ENCODE measurements at places on chromosomes 12 and 14. TPM values are rescaled to one million over a fixed set of nuclear protein-coding genes. Genes with fewer than 3 reads are reported as not detected.

The MGST1 gene
- 614 TPM for polyA plus RNA-seq

The ACOT6 gene
- polyA plus RNA-seq: not detected

The ARHGAP9 gene
- not detected for polyA plus RNA-seq

The NANOG gene
- polyA plus RNA-seq: not detected

The TEX52 gene
- not detected for polyA plus RNA-seq

The LGMN gene
- polyA plus RNA-seq: 47.9 TPM

The KLRB1 gene
- polyA plus RNA-seq: not detected

The DPF3 gene
- polyA plus RNA-seq: 0.57 TPM

The PAH gene
- not detected for polyA plus RNA-seq

The NUAK1 gene
- 7.4 TPM for polyA plus RNA-seq

The CLEC4C gene
- not detected for polyA plus RNA-seq

The MYF6 gene
- not detected for polyA plus RNA-seq

The IAPP gene
- not detected for polyA plus RNA-seq

The OXA1L gene
- polyA plus RNA-seq: 151 TPM

The SLIRP gene
- polyA plus RNA-seq: 148 TPM

The NTF3 gene
- not detected for polyA plus RNA-seq

The RAD9B gene
- 0.27 TPM for polyA plus RNA-seq

The OR4K17 gene
- not detected for polyA plus RNA-seq

All from mammary epithelial cell (primary cell).